HT1080 (cell line): ENCODE measurements at places on chromosomes 4 and X. TPM values are rescaled to one million over a fixed set of nuclear protein-coding genes. Genes with fewer than 3 reads are reported as not detected.

NAP1L2 gene
- total RNA-seq, result 0.67 and 0.80 TPM in 2 replicates

LRIT3 gene
- total RNA-seq, result not detected in 2 replicates

GLRA2 gene
- total RNA-seq, result not detected in 2 replicates

SLITRK4 gene
- total RNA-seq, result not detected in 2 replicates

ZAR1 gene
- not detected in 2 replicates for total RNA-seq

FAM184B gene
- 0.02 TPM in 1 of 2 replicates, not detected in the other for total RNA-seq

PRR32 gene
- not detected in 2 replicates for total RNA-seq

RNF175 gene
- total RNA-seq, result not detected in 2 replicates

NEK1 gene
- total RNA-seq, result 3.0 and 4.4 TPM in 2 replicates

SPP1 gene
- 30.6 and 37.1 TPM in 2 replicates for total RNA-seq

ARAF gene
- total RNA-seq, result 25.0 and 32.4 TPM in 2 replicates

MMRN1 gene
- total RNA-seq, result not detected in 2 replicates

CT45A3 gene
- 0.24 and 0.47 TPM in 2 replicates for total RNA-seq

SMS gene
- 325 and 334 TPM in 2 replicates for total RNA-seq

RAB9B gene
- total RNA-seq, result 0.63 and 0.68 TPM in 2 replicates

TKTL2 gene
- not detected in 2 replicates for total RNA-seq

FRG2 gene
- total RNA-seq, result 1.4 and 1.7 TPM in 2 replicates

SLC6A14 gene
- total RNA-seq, result not detected in 2 replicates

GYPE gene
- not detected in 2 replicates for total RNA-seq

TRIM75 gene
- total RNA-seq, result not detected in 2 replicates

SFRP2 gene
- total RNA-seq, result not detected in 2 replicates

F11 gene
- not detected in 2 replicates for total RNA-seq

ADH7 gene
- total RNA-seq, result not detected in 2 replicates
